Stimulated activated CD4-positive, alpha-beta T cell treated with anti-CD3 and anti-CD28 coated beads, Interleukin-15, amount 100 ng/mL, for 24 hours (primary cell): ENCODE measurements at places on chromosomes 6 and 20.

GRCh38 chr20:49700411-49701185, 13.1 kb downstream of the B4GALT5 start:
- DNase-seq = no peak

- no peak for DNase-seq
Measured at GRCh38 chr6:5751525-5752390, 255.0 kb downstream of the NRN1 start.

- no peak for DNase-seq
Measured at GRCh38 chr6:5532941-5533340, 271.6 kb downstream of the FARS2 start.

DNA sequence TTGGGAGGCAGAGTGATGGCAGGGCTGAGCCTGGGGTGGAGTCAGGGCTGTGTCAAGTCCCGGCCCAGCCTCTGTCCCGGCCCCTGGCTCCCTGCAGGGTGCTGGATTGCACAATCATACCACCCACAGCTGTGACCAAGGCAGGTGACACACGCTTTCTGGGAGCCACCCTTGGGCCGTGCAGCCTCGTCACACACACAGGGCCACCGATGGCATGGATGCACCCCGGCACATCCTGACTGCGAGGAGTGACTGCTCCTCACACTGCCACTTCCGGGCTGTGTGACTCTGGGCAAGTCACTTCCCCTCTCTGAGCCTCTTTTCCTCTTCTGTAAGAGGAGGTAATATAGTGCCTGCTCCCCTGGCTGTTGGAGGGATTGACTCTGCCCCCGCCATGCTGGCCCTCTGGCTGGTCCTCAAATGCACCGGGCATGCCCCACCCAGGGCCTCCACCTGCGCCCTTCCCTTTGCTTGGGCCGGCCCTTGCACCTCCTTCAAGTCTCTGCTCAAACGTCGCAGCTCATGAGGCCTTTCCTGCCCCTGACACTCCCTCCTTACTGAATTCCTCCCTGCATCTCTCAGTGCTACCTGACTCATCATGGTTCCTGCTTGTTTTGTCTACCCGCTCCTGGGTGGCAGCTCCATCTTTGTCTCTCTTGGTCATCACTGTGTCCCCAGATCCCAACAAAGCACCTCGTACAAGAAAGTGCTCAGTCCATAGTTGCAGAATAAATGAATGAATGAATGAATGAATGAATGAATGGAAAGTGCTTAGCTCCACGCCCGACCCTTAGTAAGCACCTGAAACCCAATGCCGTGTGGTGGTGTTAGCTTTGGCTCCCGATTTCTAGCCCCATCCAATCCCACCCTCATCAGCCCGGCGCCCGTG, 93.5 kb downstream of the CEBPB start:
- peak; percentile 48 for DNase-seq

DNA sequence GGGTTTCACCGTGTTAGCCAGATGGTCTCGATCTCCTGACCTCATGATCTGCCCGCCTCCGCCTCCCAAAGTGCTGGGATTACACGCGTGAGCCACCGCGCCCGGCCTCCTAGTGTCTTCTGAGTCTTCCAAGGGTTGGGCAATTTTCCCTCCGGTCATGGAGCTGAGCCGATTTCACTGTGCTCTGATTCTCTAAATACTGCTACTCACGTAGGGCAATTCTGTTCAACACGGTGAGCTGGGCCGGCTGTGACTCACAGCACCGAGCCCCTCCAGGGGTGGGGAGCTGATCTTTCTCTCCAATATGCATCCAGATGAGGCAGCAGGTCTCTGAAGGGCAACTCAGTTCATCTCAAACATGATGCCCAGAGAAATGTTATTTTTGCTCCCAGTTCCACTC, 71.6 kb upstream of the CD93 start:
- no peak for DNase-seq

- DNase-seq = no peak
Measured at GRCh38 chr6:167211881-167212712, 54.3 kb upstream of the GPR31 start.

DNA sequence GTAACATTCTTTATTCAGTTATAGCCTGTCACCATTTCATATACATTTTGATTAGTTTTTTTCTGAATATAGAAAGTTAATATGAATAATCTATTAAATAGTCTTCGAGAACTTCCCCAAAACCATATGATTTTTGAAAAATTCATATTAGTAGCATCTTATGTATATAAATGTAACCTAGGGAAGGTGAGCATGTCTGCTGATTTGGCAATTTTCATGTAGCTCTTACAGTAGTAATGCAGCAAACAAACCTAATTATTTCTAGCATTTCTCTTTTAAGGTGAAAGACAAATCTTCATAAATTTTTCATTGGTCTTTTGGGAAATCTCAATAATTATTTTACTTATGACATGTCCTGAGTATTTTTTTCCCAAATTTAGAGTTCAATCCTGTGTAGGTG, 939.0 kb downstream of the TBC1D32 start:
- no peak for DNase-seq

DNA sequence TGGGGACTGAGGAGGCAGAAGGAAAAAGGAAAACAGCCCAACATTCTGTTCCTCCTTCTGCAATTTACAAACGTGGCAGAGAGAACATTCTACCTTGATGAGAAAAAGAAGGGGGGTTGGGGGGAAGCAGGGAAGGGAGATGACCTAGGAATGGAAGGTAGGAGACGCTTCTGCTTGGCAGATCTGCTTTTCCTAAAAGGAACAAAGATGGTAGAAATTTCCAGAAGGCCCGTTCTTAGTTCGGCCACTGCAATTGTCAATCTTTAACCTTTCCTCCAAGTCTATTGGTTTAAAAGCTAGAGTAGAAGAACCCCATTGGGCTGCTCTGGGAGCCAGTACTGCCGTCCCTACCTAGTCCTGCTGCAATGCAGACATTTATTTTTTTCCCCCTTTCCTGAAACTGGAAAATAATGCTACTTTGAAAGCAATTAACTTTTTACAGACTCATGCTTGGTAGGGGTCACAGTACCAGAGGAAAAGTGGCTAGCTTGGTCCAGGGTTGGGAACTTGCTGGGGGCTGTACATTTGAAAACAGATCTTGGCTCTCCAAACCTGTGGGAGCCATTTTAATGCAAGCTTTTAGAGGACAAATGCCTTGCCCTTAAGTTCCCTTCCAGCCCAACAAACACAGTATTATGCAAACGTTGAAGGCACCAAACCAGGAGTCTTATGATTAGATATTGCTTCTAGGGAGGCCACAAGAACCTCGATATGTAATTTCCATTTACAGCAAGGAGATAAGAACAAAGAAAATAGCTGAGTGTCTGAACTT, 2.6 kb downstream of the ZMYND8 start:
- no peak for DNase-seq

GRCh38 chr6:135423649-135424128, 73.9 kb downstream of the AHI1 start:
- no peak for DNase-seq

DNA sequence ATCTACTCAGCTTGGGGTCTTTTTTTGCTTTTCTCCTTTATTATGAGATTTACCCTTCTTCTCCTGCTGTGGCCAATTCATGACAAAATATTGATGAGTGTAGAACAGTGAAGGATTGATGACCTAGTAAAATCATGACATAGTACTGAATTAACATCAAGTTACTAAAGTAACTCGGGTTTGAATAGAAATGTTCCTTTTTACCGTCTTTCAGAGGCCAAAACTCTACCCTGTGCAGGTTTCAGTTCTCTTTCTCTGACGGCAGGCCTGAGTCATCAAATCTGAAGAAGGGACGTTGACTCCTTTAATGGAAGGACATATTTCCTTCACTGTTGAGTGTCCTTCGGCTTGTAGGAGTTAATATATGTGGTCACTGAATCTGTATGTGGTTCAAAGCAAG, 80.7 kb downstream of the RREB1 start:
- DNase-seq = no peak

GRCh38 chr20:24584538-24585356, 115.3 kb downstream of the SYNDIG1 start:
- DNase-seq = no peak

DNA sequence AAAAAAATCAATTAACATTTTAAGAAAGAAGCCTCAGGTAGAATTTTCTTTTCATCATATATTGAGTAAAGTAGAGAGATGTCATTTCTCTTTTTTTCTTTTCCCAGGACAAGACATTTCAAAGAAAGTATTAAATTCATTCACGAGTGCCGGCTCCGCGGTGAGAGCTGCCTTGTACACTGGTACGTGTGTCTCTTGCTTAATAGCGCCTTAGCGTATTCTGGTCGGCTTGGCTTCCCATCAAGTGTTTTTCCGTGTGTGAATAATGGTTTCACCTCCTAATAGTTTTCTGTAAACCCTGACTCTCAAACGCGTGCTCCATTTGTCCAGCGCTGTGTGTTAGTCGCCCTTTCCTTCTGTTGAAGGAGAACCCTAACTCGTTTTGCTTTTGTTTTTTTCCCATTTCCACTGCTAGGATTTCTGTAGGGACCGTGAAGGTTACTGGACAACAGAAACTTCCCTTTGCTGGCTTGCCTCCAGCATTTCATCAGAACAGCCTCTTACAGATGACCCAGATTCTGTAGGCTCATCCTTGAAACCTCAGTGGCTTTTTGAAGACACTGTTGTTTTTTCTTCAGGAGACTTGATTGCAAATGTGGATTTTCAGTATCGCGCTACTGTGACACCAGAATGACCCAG, 45.7 kb upstream of the IRF4 start:
- DNase-seq = no peak

DNA sequence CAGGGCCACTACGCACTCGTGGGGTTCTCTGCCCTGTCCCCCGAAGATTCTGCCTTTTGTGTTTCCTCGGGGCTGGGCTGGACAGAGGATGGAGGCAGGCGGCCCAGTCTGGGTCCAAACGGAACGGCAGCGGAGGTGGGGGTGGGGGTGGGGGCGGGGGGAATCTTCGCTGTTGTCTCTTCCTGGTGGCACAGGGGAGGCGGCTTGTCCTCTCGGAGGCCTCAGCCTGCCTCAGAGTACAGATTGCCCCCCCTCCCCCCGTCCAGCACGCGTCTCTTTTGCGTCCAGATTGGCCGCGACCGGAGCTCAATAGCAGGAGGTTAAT, 1.4 kb upstream of the INSM1 start:
- peak; percentile 10 for DNase-seq

DNA sequence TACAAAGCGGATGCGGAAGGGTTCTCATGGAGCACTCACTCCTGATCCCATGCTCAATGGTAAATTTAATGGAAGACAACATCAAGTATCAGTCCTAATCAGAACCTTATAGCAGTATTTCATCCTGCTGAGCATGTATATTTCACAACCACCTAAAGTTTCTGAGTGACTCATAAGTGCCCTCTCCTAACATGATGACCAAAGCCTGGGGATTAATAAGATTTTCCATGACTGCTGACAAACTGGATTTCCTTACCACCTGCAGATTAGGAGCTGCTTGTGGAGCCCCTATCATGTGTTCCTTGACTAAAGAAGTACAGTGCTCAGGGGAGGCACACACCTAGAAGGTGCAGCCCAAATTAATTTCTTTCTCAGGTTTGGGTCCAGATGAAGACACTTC, 112.8 kb downstream of the INSM1 start:
- no peak for DNase-seq

- no peak for DNase-seq
Measured at GRCh38 chr6:150413781-150414281, 45.0 kb downstream of the IYD start.

- no peak for DNase-seq
Measured at GRCh38 chr6:116463301-116463700, 2.1 kb downstream of the CALHM6 start.

- DNase-seq = no peak
Measured at GRCh38 chr6:17710331-17710730, 3.6 kb upstream of the NUP153 start.

- DNase-seq = no peak
Measured at GRCh38 chr20:61619751-61620150, 367.7 kb downstream of the CDH4 start.

GRCh38 chr6:10404107-10404798, 10.6 kb downstream of the TFAP2A start:
- DNase-seq = peak; percentile 91

DNA sequence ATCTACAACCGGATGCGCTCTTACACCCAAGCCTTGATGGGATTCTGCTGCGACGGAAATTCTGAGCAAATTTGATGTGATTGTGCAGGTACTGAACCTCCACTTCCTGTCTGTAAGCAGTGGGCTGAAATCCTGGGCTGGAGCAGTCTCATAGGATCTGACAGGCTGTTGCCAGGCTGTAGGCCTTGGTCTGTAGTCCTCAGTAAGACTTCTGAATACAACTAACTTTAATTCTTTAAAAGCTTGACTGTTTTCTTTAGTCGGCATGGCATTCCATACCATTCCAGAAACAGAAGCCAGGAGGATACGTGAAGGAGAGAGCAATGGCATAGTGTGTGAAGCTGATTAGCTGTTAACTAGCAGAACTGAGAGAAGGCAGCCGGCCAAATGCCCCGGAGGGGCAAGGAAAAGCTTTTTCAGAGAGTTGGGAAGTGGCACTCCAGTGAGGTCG, 68.3 kb downstream of the ADTRP start:
- DNase-seq = peak; percentile 79
